NCI-H1694 (cell line): ENCODE measurements at places on chromosomes 5 and 9.

DNA sequence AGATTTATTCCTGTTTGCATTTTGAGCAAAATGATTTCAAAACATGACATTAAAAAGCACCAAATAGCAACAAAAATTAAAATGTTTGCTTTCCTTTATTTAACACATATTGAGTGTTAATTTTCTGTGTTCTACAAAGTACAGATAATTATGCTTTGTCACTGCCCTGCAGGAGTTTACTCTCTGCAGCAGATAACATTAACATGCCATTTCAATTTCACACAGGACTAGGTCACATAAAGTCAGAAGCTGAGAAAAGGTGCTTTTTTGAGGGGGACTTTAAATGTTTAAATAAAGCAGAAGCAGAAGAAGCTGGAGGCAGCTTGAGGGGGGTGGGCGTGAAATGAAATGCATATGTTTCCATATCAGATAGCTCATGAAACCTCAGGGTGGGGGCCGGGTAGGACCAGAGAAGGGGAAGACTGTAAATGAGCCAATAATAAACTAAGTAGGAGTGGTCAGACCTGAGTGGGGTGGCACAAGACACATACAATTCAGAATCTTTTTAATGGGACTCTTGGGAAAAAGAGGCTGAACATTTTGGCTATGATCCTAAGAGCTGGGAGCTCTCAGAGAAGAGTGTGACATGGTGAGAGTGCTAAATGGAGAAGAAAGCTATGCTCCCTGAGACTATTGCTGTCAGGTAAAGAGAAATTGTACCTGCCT, 387.5 kb downstream of the FAM170A start:
- no peak for DNase-seq

GRCh38 chr5:174328631-174329299, 283.3 kb downstream of the NSG2 start:
- DNase-seq: no peak

DNA sequence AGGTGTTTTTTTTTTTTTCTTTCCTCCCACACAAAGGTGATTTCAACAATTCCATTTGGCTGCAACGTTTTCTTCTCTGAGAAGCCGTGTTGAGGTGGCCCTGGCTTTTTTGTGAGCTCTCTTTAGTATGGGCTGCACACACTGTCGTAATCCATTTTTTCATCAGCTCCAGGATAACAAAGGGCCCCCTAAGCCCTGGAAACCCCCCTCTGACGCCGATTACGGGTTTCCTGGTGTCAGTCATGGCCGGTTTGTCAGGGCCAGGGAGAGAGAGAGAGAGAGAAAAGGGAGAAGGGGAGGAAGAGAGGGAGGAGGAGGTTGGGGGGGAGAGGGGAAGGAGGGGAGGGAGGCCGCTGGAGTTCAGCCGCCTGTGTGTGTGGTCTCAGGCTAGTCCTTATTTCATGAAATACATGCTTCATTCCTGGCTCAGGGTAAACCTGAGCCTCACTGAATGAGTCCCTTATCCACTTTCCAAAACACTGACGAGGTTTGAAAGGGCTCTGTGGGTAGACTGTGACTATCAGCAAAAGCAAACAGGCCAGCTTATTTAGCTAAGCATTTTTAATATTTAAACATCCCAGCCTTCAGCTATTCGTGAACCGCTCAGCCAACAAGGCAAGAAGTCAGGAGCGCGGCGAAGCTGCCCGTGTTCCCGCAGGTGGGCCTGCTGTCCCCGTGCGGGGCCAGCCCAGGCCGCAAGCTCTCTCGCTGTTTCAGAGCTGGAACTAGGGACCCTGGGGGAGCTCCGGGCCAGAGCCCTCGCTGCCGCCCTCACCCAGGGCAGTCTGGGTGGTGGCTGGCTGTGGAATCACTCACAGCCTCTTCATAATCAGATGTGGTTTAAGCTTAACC, 172.8 kb downstream of the ERCC6L2 start:
- no peak for DNase-seq

GRCh38 chr9:120696551-120697230, 17.6 kb downstream of the MEGF9 start:
- DNase-seq: no peak

DNA sequence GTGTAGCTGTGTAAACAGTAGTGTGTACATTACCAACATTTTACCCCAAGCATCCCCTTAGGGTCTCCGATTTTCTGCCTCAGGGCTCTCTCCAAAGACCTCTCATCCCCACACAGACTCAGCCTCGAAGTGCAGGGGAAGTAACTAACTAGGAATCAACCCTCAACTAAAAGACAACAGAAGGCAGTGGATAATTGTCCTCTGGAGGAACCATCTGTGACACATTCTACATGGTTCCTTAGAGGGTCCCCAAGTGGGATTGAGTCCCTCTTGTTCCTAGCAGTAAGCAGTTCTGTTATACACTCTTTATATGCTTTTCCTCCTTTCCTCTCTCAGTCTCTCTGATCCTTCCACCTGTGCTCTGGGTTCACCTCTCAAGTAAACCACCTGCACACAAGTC, 157.2 kb downstream of the SV2C start:
- no peak for DNase-seq

GRCh38 chr5:148859703-148860102, 33.3 kb downstream of the ADRB2 start:
- DNase-seq: no peak

DNA sequence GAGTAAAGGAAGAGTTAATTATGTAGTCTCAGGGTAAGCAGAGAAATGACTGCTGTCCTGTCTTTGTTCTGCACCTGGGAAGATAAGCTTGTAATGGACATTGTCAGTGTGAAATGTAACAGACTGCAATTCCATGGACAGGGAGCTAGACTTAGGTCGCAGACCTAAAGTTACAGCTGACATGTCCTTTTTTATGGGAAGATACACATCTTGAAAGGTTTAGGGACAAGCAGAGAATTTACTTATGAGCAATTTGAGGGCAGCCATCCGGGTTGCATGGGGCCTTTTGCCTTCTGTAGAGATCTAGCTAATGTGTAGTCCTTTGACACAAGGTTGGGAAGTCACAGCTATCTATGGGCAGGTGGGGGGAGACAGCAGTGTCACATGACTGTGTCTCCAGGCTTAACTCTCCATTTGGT, 85.7 kb downstream of the SERINC5 start:
- DNase-seq: no peak

DNA sequence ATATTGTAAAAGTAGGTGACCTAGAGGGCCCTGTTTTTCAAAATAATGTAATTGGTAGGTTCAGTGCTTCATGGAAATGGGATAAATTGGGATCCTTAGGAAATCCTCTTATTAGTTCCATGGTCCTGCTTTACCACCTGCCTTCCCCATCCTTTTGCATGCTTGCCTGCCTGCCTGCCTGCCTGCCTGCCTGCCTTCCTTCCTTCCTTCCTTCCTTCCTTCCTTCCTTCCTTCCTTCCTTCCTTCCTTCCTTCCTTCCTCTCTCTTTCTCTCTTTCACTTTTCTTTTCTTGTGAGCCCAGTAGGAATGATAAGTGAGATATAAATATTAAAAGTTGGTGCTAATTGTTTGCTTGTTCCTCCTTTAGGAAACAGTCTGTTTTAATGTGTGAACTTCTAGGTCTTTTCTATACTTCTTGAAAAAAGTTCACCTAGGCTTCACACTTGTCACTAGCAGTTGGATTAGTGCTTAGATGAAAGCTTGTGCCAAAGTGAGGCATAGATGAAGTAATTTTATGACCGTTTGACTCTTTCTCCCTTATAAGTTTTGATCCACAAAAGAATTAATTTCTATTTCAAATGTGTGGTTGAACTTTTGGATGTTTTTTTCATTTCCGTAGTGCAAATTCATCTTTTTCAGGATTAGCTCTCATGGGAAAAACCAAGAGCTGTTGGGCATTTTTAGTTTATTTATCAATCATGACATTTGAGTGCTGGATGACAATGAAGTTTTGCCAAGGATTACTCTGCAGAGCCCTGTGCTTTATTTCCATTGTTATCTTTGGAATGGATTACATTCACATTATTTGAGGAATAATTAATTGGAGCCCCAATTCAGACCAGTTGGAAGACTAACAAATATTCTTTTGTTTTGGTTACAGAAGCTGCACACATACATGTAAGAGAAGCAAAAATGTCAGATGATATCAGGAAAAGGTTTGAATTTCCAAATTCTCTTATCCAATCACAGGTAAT, 30.7 kb downstream of the FOCAD start:
- no peak for DNase-seq

GRCh38 chr9:96495341-96495740, 45.4 kb downstream of the HABP4 start:
- no peak for DNase-seq

DNA sequence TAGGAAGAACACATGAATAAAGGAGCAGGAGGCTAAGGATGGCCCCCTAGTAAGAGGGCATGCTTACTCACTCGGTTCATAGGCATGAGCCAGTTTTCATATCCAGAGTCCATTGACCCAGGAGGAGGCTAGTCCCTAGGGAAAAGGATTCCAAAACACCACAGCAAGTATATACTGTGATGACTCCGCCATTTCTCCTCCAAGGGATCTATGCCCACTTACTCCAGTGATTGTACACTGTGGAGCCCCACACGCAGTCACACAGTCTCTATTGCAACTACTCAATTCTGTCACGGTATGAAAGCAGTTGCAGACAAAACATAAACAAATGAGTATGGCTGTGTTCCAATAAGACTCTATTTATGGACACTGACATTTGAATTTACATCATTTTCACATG, 117.7 kb upstream of the ALDH1B1 start:
- no peak for DNase-seq

GRCh38 chr9:95049761-95050160, 267.7 kb downstream of the FANCC start:
- no peak for DNase-seq

DNA sequence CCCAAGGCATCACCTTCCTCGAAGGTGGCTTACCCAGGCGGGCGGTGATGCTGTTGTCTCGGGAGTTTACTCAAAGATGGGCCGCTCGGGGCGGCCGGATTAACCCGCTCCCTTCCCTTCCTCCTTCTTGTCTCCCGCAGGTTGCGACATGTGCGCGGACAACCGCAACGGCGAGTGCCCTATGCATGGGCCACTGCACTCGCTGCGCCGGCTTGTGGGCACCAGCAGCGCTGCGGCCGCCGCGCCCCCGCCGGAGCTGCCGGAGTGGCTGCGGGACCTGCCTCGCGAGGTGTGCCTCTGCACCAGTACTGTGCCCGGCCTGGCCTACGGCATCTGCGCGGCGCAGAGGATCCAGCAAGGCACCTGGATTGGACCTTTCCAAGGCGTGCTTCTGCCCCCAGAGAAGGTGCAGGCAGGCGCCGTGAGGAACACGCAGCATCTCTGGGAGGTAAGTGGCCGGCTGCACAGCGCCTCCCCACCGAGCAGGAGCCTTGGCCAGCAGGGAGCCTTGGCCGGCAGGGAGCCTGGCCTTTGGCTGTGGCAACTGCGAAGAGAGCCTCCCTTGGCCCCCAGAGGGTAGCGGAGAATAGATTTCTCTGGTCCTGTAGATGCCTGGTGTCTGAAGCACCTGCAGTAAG, 10.6 kb downstream of the PRDM6 start:
- DNase-seq: no peak

DNA sequence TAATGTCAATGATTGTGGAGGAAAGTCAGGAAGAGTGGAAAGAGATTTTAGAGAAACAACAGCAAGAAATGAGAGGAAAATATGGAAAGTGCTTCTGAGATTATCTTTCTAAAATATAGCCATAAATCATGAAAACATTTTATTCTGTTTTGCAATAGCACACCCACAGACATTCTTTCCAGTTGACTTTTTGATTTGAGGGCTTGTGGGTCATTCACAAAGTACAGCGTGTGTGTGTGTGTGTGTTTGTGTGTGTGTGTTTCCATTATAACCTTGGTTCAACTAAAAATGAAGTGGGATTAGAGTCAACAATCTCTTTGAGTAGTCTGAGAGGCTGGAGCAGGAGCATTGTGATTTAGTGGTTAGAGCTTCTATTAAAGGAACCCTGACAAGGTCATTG, 116.6 kb upstream of the GAS1 start:
- DNase-seq: no peak

- DNase-seq: no peak
These were observed 30.5 kb downstream of the TRPM3 start for GRCh38 chr9:71090896-71091295.

DNA sequence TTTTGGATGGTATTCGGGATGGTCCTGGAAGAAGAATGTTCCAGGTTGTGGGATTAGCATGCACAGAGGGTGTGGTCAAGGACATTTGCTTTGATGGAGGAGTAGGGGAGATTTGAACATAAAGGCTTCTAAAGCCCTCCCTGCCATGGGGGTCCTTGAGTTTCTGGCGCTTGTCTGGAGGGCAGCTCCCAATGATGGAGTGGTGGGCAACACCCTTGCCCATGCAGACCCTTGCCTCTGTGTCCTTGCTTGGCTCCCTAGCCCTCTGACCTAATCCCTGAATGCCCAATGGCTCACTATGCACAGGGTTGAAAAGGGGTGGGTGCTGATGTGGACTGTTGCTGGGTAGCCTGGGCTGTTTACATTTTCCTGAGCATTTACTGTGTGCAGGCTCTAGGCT, 66.6 kb downstream of the RALGPS1 start:
- DNase-seq: no peak

- no peak for DNase-seq
These were observed 7.6 kb downstream of the PAM start for GRCh38 chr5:102762562-102763227.

GRCh38 chr9:34089311-34089710, 37.2 kb downstream of the DCAF12 start:
- DNase-seq: no peak

GRCh38 chr5:122896598-122897282, 51.3 kb downstream of the SNX24 start:
- DNase-seq: peak; percentile 35

- DNase-seq: no peak
These were observed 319.8 kb upstream of the TRPM3 start for GRCh38 chr9:71441266-71441665.

GRCh38 chr9:34675048-34675714, 12.7 kb upstream of the CCL27 start:
- peak; percentile 82 for DNase-seq

DNA sequence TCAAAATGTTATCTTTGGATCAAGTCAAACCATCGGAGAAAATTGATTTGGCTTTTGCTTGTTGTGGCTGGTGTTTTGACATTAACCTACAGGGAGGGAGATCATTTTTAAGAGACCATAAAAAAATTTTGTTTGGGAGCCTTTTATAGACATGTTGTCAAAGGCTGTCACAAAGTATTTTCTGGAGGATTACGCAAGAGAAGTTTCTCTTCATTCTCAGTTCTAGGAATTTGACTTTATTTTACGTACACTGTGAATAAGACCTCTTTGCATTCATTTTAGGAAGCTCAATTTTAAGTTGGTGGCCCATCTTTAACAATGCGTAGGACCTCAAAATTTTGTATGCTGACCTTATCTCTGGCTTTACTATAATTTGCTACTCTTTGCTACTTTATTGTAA, 50.2 kb upstream of the SLC44A1 start:
- no peak for DNase-seq

DNA sequence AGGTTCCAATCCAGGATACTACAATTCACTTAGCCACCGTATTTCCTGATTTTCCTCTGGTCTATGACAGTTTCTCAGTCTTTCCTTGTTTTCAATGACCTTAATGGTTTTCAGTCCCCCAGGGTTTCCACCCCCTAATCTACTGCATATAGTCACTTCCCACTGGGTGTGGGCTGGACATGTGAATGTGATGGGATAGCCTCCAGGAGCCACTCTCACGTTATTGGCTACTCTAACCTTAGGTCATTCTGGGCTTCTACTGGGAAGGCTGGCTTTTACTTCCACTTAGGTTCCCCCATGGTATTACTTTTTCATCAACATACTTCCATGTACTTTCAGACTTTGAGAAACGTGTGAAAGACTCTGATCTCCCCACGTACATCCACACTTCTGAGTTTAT, 46.5 kb downstream of the ISOC1 start:
- no peak for DNase-seq

GRCh38 chr9:17472126-17472525, 106.7 kb upstream of the SH3GL2 start:
- no peak for DNase-seq
